A172 (cell line): ENCODE measurements at places on chromosomes 3 and 15. TPM values are rescaled to one million over a fixed set of nuclear protein-coding genes. Genes with fewer than 3 reads are reported as not detected.
A peak's percentile ranks its signal among the peaks of the same experiment; 100 is the strongest.

Gene AADACL2
- total RNA-seq, result not detected in 2 replicates

Gene ZPLD1
- total RNA-seq, result not detected in 2 replicates

Gene CD96
- not detected in 2 replicates for total RNA-seq

Gene GPR171
- total RNA-seq, result not detected in 2 replicates

Gene WDR93
- total RNA-seq, result 0.17 TPM in 1 of 2 replicates, not detected in the other

Gene TMEM108
- total RNA-seq, result not detected in 2 replicates

Gene SAMD7
- not detected in 2 replicates for total RNA-seq

Gene ZNF385D
- not detected in 2 replicates for total RNA-seq

Gene ADAMTS9
- total RNA-seq, result 0.50 and 0.90 TPM in 2 replicates

Gene GMPPB
- total RNA-seq, result 25.6 and 27.3 TPM in 2 replicates

Gene PAK6
- 0.17 and 0.43 TPM in 2 replicates for total RNA-seq

- no peak for DNase-seq
Measured at GRCh38 chr15:52018244-52018643, 775 bp upstream of the MAPK6 start.

DNA sequence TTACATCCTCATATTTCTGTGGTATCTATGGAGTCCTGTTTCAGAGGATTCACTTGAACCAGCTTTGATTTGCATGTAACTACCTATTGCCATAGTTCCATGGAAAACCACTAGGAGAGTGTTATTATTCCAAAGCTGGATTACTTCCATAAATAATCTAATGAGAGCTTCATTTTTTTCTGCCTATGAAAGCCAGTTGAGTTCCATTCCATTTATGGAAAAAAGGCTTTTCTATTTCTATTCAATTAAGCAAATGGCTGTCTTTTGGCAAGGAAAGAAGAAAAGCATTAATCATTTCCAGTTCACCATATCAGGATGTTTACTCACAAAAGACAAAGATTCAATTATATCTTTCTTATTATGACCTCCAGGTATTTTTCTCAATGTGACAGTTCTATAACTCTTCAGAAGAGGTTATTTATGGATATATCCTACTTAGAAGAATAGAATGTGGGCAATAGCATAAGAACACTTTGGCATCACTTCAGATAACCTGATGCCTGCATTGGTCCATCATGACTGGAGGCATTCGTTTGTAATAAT is 259.9 kb upstream of the ZPLD1 start:
- no peak for DNase-seq

DNA sequence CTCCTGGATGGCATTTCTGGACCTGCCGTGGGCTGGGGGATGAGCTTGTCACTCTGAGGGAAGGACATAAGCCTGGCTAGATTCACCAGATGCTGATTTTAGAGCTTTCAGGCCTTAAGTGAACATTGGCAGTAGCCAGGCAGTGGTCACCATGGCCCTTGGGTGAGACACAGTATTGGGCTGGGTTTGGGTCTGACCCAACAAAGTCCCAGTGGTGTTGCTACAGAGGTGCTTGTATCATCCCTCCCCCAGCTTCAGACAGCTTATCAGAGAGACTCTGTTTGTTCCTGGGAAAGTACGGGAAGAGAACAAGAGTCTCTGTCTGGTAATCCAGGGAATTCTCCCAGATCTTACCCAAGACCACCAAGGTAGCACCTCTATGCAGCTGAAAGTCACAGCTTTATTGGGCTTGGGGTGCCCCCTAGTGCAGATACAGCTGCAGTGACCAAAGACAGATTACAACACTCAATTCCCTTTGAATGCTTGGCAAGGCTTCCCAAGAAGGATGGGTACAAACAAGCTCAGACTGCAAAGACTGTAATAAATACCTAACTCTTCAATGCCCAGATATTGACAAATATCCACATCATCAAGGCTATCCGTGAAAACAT is 9.8 kb upstream of the RUVBL1 start:
- peak; percentile 54 for DNase-seq

DNA sequence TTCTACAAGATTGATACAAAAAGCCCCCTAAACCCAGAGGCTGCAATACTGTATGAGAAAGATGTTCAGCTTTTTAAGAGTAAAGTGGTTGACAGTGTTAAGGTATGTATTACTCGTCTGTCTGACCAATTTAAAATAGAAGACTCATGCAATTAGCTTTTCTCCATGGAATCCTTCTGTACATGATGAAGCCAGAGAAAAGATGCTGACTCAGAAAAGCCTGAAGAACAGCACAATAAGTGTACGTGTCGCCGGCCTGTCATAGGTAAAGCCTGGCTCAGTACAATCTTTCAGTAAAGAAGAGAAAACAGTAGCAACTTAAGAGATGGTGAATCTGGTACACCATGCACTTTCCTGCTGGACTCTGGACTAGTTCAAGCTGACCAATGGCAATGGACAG is 16.4 kb downstream of the NEK4 start:
- no peak for DNase-seq

DNA sequence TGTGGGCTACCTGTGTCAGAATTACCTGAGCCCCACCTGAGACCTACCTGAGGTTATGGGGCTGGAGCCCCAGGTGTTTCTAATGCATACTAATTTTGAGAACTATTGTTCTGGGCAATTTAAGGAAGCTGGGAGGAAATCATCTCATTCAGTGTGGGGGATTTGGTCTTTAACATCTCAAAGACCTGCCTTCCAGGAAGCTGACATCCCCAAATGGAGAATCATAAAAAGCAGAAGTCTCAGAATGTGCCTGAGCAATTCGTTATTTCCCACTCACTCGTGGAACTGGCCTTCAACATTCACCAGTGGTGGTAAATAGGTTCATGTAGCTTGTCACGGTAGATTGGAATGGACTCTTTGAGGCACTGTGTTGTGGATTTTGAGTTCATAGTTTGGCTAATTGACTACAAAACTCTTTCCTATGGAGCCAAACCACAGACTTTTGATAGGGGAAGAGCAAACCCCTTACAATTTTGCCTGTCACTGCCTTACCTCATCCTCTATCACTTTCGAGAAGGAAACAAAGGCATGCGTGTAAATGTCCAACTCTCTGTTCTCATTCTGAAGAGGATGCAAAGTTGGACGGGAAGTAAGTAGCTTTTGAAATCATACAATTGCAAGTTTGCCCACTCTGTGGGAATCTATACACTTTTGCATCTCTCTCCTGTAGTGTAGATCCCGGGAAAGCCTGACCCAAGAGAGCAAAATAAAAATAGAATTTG is 521.0 kb upstream of the MDFIC2 start:
- no peak for DNase-seq

DNA sequence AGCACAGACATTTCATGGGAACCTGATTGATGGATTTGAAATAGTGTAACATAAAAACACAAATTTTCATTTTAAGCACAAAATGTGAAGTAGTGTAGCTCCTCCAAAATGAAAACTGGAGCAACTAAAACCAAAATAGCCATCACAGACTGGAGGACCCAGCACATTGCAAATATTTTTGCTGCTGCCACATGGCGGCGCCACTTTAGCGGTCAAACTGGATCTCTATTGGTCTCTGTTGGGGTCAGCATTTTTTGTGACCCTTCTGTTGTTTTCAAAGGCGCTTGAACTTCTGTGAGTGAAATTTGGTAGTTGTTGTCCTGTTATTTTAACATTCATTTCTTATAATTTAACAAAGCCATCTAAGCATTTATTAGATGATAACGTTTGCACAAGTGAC is 259.9 kb downstream of the IL20RB start:
- no peak for DNase-seq

- DNase-seq, result no peak
Measured at GRCh38 chr15:91113030-91113429, 13.0 kb downstream of the SV2B start.

DNA sequence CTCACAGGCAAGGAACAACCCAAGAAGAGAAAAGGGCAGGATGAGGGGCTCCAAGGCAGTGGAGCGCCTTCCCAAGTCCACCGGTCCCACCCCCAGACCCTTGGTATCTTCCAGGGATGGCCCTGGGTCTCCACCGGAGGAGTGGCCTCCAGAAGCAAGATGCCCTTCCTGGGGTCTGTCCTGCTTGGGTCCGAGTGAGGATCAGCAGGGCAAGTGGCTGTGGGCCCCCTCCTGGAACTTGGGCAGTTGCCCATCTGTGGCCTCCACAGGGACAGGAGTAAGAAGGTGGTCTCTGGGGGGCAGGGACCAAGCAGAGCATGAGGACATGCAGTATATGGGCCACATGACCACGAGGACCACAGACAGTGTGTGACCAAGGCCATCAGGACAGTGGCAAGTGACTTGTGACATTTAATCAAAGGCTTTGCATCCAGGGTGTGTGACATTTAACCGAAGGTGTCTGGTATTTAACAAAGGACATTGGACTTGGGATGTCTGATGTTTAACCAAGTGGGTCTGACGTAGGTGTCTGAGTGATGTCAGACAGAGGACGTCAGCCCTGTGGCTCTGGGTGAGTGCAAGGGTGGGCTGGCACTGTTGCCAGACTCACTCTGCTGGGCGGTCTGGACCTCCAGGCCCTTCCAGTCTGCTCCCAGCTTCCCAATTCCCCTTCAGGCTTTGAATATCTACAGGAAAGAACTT is 34.7 kb downstream of the SCN5A start:
- no peak for DNase-seq

GRCh38 chr15:61816856-61817255 is 243.4 kb downstream of the VPS13C start:
- no peak for DNase-seq

DNA sequence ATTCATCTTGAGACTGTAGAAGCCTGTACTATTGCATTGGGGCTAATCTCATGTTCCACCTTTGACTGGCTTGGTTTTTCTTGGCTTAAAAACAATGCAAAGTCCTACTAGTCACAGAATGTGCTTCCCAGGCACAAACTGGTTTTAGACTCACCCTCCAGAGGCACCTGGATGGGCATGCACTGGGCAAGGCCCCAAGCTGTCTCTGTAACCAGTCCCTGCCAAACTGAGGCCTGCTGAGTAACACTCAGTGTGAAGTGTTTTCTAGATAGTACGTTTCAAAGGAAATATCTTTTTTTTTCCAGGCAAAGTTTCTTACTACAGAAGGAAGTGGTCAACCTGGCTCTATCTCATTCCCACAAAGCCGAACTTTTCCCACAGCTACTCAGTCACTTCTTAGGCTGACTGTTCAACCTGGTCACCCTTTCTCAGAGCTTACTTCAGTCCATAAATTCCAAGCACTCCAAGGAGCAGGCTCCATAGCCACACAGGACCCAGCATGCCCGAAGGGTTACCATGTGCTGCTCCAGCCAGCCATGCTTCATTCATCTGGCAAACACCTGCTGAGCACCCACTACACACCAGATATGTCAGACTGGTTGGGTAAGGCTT is 57.4 kb downstream of the NPTN start:
- no peak for DNase-seq

GRCh38 chr3:150371741-150372254 is 36.3 kb upstream of the TSC22D2 start:
- peak; percentile 100 for DNase-seq

DNA sequence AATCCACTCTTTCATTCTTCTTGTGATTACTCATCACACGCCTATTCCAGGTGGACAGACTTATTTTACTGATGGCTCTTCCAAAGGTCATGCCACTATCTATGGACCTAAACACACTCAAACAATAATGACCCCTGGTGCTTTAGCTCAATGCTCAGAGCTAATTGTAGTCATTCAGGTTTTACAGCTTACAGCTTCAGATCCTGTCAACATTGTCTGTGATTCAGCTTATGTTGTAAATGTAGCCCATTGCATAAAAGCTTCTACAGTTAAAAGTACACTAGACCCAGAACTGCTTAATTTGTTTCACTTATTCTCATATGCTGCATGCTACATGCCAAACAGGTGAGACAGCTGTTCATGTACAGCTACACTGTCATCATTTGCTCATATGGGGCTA is 49.2 kb downstream of the LSM3 start:
- DNase-seq, result no peak

GRCh38 chr3:134850761-134851160 is 55.7 kb downstream of the EPHB1 start:
- DNase-seq, result no peak

GRCh38 chr3:181725830-181726229 is 14.1 kb downstream of the SOX2 start:
- DNase-seq, result no peak

DNA sequence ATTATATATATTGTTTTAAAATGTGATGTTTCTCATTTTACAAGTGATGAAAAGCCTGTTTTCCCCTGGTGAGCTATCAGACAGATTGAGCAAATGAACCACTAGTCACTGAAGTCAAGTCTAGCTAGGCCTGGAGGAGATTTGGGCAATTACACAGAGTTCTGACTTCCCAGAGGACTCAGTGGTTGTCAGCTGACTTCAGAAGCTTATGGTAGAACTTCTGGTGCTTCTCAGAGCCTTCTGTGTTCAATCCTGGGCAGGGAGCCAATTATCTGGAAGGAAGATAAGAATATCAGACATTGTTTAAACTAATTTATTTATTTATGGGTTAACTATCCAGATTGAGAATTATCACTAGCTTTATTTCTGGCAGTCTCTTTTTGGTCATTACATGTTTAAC is 37.7 kb upstream of the NAALADL2 start:
- DNase-seq, result no peak
